H1 (cell line): ENCODE measurements at places on chromosomes 2 and 18.

GRCh38 chr2:45072862-45073237 lies 63.6 kb upstream of the SIX2 start:
- no peak for DNase-seq

GRCh38 chr2:174682007-174682577 lies 82.2 kb downstream of the CHRNA1 start:
- no peak for DNase-seq

GRCh38 chr2:107592280-107592624 lies 234.4 kb upstream of the RGPD4 start:
- DNase-seq: no peak

- no peak for DNase-seq
Observed at GRCh38 chr2:23826040-23826439, 100.9 kb downstream of the ATAD2B start.
